ENCODE measurements at places on chromosomes 11 and 22.

DNA sequence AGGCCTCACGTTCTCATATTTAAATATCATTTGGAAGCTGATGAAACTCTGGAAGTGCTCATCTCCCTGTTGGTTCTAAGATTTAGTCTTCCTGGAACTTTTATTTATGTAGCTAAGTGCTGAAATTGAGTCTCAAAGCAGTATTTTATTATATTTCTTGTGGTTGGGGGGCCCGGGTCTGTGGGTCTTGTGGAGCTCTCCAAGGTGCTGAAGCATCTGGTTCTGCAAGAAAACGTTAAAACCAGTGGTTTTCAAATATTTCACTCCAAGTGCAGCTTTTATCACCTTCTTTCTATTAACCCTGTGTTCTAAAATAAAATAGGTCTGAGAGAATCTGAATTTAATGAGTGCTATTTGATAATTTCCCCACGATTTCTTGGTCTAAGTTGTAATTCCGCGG lies 1404.8 kb downstream of the TBC1D22A start:
- no peak for DNase-seq

DNA sequence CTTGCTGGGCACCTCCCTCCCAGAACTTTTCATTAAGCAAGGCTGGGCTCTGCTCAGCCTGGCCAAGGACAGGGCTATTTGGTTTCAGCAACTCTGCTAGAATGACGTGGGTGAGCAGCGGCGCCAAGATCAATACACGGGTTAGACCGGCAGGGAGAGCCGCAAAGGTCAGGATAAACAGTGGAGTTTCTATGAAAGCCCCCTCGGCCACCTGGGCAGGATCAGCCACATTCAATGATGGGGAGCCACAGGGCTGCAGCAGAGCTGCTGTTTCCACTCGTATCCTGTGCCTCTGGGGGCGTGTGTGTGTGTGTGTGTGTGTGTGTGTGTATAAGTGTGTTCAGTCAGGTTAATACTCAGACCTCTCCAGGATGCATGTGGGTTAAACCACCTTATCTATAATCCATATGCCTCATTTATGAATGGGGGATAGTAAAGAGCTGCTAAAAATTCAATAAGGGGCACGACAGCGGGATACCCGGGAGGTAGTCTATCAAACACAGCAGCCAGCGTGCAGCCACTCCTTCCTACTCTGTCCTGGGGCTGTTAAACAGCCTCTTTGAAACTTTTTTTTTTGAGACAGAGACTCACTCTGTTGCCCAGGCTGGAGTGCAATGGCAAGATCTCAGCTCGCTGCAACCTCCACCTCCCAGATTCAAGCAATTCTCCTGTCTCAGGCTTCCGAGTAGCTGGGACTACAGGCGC lies 34.8 kb downstream of the MYH9 start:
- DNase-seq = no peak

- DNase-seq = no peak
Observed at GRCh38 chr22:27133681-27134314, 476.4 kb downstream of the MIAT start.

- DNase-seq = no peak
Observed at GRCh38 chr11:65968600-65969482, 7.3 kb downstream of the SART1 start.

DNA sequence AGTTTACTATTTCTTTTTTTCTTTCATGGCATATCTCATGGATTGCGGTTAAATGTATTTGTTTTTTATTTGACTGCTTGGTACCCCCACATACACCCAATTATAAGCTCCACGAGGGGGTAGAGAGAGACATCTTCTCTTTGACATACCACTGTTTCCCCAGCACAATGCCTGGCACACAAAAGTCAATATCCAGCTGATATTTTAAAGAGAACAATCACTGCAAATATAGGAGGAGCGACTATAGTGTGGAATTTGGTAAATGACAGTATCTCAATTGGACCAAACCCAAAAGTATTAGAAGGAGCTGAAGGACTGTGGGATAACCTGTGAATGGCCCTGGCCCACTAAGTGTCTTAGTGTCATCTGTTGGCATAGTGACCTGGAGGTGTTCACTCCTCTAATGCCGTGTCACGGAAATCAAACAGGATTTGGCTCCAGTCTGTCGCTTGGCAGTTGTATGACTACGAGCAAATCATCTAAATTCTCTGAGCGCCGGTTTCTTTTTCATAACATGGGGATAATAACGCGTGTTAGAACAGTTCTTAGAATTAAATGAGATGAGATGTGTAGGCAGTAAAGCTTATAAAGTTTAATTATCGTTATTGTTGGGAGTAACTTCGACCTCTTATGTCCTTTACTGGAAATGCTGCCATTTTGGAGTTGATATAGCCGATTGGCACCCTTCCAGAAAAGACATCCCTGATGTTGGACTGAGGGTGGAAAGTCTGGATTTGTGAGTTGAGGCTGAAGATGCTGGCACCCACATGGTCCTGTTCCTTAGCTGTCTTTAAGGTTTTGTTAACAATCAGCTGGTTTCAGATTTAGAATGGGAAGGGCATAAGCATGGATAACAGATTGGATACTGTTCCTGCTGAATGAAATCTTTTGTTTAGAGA lies 144.5 kb downstream of the DBX1 start:
- DNase-seq = no peak

- DNase-seq = no peak
Observed at GRCh38 chr11:28528217-28528616, 420.0 kb downstream of the METTL15 start.

DNA sequence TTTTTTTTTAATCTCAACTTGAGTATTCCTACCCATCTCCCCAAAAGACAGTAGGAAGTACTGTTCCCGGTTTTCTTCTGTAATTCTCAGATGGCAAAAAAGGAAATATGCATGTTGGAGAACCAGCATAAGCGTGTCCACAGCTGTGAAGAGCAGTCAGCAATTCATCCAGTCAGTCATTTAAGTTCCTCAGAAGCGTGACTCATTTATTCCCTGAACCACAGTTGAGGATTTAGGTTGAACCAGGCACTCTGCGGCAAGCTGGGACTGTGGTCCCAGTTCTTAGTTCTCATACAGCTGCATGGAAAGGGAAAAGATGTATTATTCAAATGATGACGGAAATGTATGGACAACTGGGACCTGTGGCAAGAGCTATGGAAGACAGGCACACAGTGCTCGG lies 61.0 kb upstream of the MYO18B start:
- no peak for DNase-seq

DNA sequence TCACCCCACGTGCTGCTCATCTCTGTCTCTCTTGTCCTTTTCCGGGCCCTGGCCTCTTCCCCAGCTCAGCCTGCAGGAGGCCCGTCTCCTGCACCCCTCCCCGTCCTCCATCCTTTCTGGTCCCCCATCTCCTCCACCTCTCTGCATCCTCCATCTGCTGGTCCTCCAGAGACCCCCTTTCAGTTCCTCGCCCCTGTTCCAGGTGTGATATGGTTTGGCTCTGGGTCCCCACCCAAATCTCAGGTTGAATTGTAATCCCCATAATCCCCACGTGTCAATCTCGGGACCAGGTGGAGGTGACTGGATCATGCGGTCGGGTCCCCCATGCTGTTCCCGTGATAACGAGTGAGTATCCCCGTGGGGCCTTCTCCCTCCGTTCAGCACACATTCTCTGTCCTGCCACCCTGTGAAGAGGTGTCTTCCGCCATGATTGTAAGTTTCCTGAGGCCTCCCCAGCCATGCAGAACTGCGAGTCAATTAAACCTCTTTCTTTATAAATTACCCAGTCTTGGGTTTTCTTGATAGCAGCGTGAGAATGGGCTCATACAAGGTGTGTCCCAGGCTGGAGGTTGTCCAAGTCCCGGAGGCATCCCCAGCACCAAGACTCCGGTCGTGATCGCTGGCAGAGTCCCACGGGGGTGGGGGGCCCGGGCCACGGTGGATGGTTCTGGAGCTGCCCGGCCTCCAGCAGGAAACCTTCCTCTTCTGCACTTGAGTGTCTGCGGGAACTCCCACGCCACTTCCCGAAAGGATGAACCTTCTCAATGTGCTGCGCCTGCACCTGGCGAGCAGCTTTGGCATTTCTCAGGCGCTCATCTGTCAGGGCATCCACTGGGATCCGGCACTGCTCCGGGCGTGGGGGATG lies 29.0 kb upstream of the TOLLIP start:
- DNase-seq = no peak

- DNase-seq = no peak
Observed at GRCh38 chr11:73117071-73117470, 25.0 kb downstream of the FCHSD2 start.

All from CD4-positive, alpha-beta T cell treated with Interleukin-15 for 1 hour (primary cell).